ENCODE measurements at places on chromosomes 16 and 17.

GRCh38 chr16:30335598-30336474, 19.3 kb downstream of the CD2BP2 start:
- DNase-seq: no peak

DNA sequence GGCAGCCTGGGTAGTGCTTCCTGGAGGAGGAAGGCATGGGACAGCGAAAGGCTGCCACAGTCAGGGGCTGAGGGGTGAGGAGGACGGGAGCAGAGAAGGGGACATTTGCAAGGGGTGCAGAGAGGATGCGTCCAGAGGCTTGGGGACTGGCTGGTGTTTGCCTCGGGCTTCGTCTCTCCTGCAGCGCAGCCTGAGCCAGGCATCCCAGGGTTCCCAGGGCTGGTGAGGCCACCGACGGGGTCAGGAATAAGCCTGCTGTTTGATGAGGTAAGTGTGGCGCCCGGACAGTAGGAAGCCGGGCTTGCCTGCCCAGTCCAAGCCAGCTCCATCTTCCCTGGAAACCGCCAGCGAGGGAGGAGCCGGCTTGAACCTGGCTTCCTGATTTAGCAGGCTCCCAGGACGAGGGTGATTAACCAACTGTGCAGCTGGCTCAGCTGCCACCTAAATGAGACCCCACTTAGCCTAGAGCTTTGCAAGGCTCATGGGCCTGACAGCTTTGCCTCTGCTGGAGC, 47.8 kb downstream of the PITPNM3 start:
- DNase-seq: no peak

- no peak for DNase-seq
Measured at GRCh38 chr17:80886641-80887573, 104.7 kb upstream of the CHMP6 start.

- no peak for DNase-seq
Measured at GRCh38 chr16:72311426-72311825, 139.5 kb upstream of the PMFBP1 start.

DNA sequence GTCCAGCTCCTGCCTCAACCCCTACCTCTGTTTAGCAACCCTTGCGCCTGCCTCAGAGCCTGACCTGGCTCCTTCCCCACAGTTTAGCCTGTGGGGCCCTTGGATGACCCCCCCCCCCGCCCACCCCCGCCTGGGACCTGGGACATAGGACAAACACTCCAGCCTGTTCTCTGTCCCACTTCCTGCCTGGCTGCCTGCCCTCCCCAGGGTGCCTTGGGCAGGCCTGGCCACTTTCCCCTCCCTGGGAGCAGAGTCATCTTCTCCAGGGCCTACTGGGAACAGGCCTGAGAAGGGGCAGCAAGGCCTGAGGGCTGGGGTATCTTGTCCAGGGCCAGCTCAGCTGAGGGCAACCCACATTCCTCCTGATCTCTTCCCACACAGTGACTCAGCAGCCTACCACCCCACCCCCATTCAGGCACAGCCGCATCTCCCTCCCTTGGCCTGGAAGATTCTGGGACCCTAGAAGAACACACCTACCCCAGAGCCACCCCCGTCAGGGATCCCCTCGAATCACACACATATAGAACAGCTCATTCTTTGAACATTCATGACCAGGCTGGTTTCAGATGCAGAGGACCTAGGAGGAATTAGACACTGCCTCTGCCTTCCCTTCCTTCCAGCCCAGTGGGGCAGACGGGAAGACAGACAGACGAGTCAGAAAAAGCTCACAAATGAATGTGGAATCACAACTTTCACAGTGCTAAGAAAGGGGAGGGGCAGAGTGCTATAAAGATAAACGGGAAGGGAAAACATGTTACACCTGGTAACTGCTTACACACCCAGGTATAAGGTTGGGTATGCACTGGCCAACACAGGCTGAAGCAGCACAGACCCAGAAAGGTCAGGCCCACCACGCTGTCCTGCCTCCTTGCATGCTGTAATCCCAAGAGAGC, 6.0 kb downstream of the FHOD1 start:
- no peak for DNase-seq

DNA sequence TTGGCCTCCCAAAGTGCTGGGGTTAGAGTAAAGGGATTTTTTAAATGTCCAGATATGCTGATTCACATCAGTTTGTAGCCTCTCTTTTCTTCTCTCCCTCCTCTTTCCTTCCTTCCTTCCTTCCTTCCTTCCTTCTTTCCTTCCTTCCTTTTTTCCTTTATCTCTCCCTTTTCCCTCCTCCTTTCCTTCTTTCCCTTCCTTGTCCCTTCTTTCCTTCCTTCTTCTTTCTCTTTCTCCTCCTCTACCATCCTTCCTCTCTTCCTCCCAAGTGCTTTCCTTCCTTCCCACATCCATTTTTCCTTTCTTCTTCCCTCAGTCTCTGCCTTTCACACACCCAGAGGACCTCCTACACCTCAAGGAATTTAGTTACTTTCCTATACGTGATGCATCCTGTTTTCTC, 671.8 kb downstream of the HS3ST4 start:
- no peak for DNase-seq

- no peak for DNase-seq
Measured at GRCh38 chr17:39564211-39564848, 43.4 kb downstream of the NEUROD2 start.

DNA sequence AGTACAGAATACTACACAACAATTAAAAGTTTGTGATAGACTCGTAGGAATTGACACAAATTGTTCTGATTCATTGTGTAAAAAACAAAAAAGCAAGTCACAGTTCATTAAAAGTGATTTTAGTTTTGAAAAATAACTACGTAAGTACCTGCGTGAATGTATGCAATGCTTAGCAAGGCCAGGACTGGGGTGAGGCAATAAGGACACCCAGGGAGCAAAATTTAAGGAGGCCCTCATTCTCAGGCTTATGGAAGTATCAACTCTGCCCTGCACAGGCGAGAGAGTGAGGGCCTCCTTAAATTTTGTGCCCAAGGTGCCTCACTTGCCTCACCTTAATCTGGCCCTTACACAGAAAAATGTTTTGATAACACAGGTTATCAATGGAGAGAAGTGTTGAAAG, 31.4 kb downstream of the NOG start:
- DNase-seq: no peak

- no peak for DNase-seq
Measured at GRCh38 chr17:28986714-28987655, 18.8 kb downstream of the SEZ6 start.

- no peak for DNase-seq
Measured at GRCh38 chr17:9999919-10000695, 95.0 kb upstream of the RCVRN start.

DNA sequence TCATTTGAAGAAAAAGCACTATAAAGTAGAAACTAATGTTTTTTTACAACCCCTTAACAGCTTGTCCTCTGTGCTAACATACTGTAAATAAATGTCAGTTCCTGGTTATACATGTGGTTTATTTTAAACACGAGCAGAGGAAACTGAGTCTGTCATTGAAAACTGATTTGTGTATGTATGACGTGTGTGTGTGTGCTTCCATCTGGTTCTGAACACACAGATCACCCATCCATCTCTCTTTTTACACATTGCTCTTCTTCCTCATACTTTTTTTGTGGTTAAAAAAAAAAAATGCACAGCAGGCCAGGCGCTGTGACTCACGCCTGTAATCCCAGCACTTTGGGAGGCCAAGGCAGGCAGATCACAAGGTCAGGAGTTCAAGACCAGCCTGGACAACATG, 49.5 kb downstream of the ZNF423 start:
- DNase-seq: no peak

- DNase-seq: no peak
Measured at GRCh38 chr16:79061181-79061580, 539.4 kb downstream of the MAF start.

DNA sequence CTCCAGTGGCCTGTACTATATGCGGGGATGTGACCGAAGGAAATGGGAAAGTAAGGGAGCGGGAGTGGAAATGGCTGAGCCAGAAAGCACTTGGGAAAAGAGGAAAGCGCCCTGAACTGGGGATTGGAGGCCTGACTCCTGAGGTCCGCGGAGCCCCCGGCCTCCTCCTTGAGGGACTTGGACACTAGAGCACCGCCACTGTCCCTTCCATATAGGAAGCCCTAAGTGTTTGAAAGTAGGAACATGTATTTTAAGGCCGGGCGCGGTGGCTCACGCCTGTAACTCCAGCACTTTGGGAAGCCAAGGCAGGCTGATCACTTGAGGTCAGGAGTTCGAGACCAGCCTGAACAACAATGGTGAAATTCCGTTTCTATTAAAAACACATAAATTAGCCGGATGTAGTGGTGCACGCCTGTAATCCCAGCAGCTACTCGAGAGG, 530 bp upstream of the ZDHHC7 start:
- no peak for DNase-seq

- DNase-seq: no peak
Measured at GRCh38 chr17:15422392-15422965, 44.9 kb downstream of the CDRT4 start.

GRCh38 chr16:3007957-3008689, 4.6 kb upstream of the CLDN9 start:
- no peak for DNase-seq

GRCh38 chr16:59634951-59635350, 900.8 kb upstream of the GOT2 start:
- DNase-seq: no peak

DNA sequence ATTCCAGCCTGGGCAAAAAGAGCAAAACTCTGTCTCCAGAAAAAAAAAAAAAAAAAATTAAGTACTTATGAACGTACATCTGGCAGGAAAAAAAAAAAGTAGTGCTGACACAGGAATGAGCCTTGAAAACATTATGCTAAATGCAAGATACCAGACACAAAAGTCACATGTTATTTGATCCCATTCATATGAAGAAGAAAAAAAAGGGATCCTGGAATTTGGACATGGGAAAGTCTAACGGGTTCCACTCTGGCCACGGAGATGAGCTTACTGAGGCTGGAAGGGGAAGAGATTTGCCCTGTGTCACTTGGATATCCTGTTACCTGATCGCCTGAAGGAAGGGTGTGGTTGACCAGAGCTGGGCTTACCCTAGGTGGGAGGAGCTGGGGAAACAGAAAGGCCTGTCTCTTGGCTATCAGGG, 251.9 kb downstream of the PARN start:
- no peak for DNase-seq

DNA sequence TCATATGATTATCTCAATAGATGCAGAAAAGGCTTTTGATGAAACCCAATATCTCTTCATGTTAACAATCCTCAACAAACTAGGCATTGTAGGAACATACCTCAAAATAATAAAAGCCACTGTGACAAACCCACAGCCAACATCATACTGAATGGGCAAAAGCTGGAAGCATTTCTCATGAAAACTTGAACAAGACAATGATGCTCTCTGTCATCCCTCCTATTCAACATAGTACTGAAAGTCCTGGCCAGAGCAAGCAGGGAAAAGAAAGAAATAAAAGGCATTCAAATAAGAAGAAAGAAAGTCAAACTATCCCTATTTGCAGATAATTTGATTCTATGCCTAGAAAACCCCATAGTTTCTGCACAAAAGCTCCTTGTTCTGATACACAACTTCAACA, 999.2 kb upstream of the GOT2 start:
- DNase-seq: no peak

DNA sequence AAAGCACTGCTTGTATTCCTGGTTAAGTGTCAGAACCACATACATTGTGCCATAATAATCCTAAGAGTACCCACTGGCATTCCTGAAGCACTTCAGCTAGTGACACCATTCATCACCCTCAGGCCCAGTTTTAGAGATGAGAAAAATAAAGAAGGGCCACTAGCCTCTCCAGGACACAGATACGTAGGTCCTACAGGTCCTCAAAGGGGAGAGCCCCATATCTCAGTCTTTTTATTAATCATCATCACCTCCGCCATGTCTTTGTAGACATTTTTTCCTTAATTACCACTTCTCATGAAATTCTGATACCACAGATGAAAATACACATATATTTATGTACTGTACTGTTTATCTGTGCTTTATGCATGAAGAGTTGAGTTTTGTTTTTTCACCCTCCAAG, 43.5 kb downstream of the GRB2 start:
- no peak for DNase-seq

DNA sequence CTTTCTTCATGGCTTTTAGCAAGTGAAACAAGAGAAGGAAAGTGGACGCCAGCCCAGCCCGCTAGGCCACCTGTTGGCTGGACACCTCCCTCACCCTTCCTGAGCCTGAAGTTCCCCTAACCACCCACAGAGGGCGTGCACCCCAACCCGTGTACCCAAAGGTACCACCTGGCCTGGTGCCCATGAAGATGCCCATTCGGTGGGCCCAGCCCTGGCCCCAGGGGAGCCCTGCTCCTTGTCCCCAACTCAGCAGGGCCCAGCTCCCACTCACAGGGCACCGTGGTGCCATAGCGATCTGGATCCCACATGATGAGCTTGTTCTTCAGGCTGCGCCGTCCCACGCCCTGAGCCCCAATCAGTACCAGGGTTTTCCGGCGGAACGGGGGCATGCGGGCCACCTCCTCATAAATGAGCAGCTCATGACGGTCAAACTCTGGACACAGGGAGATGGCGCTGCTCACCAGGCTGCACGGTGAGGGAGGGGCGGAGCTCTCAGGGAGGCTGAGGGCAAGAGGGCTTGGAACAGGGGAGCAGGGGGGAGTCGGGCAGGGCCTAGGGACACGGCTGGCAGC, 26.8 kb downstream of the MPP2 start:
- peak; percentile 34 for DNase-seq

GRCh38 chr17:75819678-75820077, 24.5 kb downstream of the UNC13D start:
- no peak for DNase-seq

DNA sequence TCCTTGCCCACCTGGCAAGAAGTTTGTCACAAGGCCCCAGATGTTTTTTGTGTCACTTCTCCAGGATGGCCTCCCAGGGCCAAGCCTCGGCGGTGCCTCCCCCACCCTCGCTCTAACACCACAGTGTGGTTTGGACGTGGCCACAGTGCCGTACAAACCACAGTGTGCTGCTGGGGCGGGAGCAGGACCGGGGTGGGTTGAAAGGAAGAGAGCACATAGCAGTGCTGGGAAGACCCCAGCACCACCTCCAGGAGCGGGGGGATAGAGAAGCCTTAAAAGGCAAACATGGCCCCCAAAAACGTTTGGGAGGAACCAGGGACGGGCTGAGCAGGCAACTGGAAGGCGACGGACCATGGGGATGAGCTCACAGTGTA, 5.0 kb upstream of the BCL6B start:
- no peak for DNase-seq

- DNase-seq: no peak
Measured at GRCh38 chr17:33623841-33624240, 330.7 kb upstream of the ASIC2 start.

GRCh38 chr16:69274699-69275235, 36.4 kb upstream of the VPS4A start:
- DNase-seq: no peak

GRCh38 chr16:67882374-67883145, 2.1 kb upstream of the NRN1L start:
- DNase-seq: no peak

GRCh38 chr16:15803618-15804017, 53.2 kb downstream of the MYH11 start:
- no peak for DNase-seq

- DNase-seq: no peak
Measured at GRCh38 chr17:10516065-10516464, 2.3 kb downstream of the MYH1 start.

- no peak for DNase-seq
Measured at GRCh38 chr17:13476720-13477119, 125.0 kb downstream of the HS3ST3A1 start.

Data from T-cell (primary cell).